ENCODE measurements at places on chromosomes 2 and 18.

DNA sequence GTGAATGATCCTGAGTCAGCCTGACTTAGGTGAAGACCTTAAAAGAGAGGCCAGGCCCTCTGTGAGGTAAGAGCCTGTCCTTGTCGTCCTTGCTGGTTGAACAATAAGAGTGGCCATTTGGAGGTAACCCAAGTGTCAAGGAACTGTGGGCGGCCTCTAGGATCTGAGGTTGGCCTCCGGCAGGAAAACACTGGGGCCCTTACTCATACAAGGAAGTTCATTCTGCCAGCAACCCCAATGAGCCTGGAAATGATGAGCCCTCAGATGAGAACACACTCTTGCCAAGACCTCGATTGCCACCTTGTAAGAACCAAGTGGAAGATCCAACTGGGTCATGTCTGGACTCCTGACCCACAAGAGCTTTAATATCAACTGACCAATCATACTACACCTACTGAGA, 95.5 kb upstream of the LRATD1 start:
- no peak for DNase-seq

DNA sequence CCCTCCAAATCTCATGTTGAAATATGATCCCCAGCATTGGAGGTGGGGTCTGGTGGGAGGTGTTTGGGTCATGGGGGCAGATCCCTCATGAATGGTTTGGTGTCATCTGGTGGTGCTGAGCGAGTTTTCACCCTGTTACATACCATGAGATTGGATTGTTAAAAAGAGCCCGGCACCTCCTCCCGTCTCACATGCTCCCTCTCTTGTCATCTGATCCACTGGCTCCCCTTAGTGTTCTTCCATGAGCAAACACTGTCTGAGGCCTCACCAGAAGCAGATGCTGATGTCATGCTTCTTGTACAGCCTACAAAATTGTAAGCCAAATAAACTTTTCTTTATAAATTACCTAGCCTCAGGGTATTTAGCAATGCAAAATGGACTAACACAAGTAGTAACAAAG, 405.0 kb upstream of the SLC39A10 start:
- no peak for DNase-seq

GRCh38 chr2:858646-859045, 92.0 kb upstream of the SNTG2 start:
- DNase-seq, result no peak

- no peak for DNase-seq
Measured at GRCh38 chr2:218332288-218332687, 24.4 kb upstream of the CATIP start.

GRCh38 chr2:82275599-82275998, 1971.0 kb upstream of the LRRTM1 start:
- DNase-seq, result no peak

GRCh38 chr18:35024196-35024595, 17.0 kb upstream of the MAPRE2 start:
- no peak for DNase-seq

DNA sequence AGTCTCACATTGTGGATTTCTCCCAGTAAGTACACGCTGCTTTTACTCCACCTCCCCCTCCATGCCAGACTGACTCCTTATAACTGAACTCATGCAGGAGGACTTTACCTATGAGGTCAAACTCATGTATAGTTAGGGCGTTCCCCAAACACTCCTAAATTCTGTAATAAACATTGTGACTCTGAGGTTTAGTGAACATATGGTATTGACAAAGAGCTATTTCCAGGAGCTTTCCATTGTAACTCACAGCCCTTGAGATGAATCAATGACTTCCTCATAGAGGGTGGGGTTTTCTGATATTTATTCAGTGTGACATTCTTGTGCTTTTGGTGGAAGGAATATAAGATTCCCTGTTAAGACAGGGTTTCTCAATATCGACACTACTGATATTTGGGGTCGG, 337.4 kb upstream of the SLC14A2 start:
- DNase-seq, result no peak

DNA sequence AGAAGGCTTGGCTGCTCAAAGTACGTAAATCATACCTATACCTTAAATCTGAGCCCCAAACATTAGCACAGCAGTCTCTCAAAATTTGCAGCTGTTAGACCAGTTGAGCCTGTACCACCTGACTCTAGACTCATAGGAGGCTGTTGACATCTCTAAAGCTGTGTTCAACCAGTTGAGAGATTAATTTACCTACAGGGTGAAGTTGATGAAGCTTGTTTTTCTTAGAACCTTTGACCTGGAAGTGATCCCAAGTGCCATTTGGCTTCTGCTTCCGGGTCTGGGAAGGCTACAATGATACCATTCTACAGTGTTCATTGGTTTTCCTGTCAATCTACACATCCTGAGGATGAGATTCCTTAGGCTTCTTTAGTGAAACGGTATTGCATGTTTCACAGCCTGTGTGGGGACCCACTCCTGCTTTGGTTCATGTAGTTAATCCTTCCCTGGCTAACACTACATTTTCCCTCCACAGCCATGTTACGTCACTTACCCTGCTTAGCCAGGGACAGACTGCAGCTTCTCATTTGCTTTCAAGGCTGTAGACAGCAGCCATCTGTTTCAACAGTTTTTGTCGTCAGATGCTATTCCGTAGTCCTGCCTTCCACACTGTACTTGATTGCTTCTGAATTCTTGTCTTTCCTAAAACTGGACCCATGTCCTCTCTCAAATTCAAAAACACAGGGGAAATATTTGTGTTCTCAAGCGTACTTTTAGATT, 4.7 kb upstream of the IL1RL2 start:
- no peak for DNase-seq

- DNase-seq, result no peak
Measured at GRCh38 chr2:43133708-43134570, 92.5 kb downstream of the ZFP36L2 start.

DNA sequence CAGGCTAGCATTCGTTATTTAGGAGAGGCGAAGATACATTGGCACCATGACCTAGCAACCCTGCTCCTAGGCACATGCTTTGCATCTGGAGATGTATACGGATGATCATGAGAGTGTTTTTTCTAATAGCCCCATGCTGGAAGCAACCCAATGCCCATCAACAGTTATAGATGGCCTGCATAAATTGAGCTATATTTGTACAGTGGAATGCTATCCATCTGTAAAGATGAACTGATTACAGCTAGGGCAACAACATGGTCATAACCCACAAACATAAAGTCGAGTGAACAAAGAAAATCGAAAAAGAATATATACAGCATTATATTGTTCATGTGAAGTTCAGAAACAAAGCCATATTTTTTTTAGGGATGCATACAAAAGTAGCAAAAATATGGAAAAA, 20.6 kb upstream of the CHRNA1 start:
- DNase-seq, result no peak

DNA sequence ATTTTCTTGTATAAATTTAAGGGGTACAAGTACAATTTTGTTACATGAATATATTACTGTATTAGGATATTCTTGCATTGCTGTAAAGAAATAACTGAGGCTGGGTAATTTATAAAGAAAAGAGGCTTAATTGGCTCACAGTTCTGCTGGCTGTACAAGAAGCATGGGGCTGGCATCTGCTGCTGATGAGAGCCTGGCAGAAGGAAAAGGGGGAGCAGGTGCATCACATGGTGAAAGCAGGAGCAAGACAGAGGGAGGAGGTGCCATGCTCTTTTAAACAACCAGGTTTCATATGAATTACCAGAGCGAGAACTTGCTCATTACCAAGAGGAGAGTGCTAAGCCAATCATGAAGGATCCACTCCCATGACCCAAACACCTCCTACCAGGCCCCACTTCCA, 399.5 kb upstream of the RAB6C start:
- DNase-seq, result no peak

- no peak for DNase-seq
Measured at GRCh38 chr2:8624855-8625398, 56.9 kb upstream of the ID2 start.

GRCh38 chr2:64036034-64036705, 16.9 kb upstream of the VPS54 start:
- DNase-seq, result no peak

DNA sequence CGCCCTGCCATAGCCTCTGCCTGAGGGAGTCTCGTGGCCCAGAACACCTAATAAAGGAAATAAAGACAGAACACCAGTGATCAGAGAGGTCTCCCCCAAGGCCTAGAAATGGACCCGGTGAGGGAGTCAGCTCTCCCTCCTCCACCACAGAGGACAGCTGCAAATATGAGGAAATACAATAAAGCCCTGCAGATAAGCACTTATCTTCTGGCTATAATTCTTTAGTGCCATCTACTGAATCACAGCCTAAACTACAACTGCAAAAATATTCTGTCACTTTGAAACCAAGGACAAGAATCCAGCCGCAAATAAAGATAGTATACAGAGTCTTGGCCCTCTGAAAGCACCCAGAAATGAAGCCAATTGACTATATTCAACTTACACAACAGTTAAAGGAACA, 42.4 kb upstream of the TACR1 start:
- DNase-seq, result no peak

DNA sequence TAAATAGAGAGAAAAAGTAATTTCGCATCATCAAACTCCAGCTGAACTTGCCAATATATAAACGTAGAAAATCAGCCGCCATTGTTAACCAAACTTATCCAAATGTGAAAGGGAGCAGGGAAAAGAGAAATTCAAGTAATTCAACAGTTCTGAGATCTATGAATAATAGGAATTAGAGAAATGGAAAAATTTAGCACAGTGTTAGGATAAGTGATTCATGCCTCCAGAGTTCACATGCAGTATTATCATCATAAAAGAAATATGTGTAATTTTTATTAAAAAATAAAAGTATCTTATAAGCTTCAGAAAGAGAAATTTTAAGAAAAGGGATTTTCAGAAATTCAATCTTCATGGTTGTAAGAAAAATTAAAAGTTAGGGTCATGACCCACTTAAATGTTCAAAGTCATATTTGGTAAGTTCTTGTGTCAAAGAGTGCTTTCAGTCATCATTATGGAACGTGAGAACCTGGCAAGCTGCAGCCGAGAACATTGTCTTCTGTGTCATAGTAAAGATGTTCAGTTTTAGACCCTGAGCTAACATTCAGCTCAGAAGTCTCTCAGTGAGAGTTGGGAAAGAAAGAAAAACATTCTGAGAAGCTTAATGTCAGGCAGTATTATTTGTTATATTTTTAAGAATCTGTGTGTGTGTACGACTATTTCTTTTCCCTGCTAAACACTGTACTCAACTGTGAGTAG, 414.3 kb upstream of the RGPD4 start:
- DNase-seq, result no peak

GRCh38 chr2:31258351-31258750, 24.4 kb downstream of the EHD3 start:
- DNase-seq, result no peak

DNA sequence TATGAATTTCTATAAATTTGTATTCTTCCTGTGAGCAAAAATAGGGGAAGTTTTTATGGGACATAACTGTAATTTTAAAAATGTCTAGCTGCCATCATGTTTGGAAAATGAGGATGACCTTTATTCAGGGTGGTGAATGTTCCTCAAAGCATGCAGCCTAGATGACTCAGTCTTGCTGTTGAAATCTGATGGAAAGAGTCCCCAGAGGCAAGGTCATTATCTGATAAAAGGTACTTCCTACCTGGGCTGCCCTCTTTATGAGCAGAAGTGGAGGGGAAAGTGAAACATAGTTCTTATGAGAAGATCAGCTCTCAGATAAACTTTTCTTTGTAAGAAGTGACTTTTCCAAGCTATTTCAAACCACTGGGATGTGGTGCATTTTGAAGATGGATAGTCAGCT, 1144.7 kb upstream of the PIK3C3 start:
- DNase-seq, result no peak

DNA sequence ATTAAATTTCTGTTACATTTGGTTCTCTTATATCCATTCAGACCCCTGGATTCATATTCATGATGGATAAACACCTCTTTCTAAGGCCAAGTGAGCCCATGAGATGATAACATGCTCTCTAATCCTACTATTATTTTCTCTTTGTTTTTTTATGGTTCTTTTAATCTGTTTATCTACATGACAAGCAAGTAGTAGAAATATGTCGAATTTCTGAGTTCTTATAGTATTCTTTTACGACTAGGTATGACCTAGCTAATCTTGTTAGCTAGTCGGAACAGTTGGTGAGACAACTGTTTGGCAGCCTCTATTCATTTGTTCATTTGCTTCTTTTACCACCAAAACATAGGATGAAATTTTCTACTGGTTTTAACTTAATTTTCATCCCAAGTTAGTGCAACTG, 98.1 kb upstream of the SCG2 start:
- DNase-seq, result no peak

- no peak for DNase-seq
Measured at GRCh38 chr2:173050684-173051083, 25.0 kb upstream of the MAP3K20 start.

GRCh38 chr2:10533811-10534321, 85.7 kb upstream of the ODC1 start:
- no peak for DNase-seq

DNA sequence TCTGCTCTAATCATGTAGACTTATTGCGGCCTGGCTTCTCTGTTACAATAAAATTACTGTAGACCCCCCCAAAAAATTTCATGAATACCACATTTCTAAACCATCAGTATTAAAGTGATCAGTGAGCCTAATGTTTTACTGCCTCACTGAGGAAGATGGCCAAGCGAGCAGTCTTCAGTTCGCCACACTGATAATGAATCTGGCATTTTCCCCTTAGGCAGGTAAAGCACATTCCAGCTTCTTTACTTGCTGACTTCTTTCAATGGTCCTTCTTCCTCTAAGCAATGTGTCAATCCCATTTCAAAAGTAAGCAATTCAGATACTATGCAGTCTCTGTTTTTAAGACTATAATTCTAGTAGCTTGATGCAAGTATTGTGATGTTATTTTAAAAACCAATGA, 137.6 kb downstream of the LAMA1 start:
- no peak for DNase-seq

- no peak for DNase-seq
Measured at GRCh38 chr2:117555965-117556364, 258.5 kb upstream of the DDX18 start.
